Tongue (tissue), 3 donors: ENCODE measurements at places on chromosomes 12 and 14. TPM values are rescaled to one million over a fixed set of nuclear protein-coding genes. Genes with fewer than 3 reads are reported as not detected.

Gene MYO1H
- total RNA-seq, result 0.51 TPM

DNA sequence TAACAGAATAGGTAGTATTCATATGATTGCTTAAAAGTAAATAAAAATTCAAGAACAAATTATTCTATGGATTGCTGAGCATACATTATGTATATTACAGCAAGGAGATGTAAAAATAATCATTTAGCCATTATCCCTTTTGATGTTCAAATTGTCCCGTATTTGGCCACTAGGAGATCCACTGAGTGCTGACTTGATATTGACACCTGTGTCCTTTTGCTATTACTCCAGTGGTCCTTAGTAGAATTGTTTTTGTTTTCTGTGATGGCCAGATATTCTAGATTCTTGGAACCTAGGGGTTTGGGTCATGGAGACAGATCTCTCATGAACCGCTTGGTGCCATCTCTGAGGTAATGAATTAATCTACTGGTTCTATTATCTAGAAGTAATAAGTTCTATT lies 16.8 kb downstream of the ERO1A start:
- no peak for DNase-seq

DNA sequence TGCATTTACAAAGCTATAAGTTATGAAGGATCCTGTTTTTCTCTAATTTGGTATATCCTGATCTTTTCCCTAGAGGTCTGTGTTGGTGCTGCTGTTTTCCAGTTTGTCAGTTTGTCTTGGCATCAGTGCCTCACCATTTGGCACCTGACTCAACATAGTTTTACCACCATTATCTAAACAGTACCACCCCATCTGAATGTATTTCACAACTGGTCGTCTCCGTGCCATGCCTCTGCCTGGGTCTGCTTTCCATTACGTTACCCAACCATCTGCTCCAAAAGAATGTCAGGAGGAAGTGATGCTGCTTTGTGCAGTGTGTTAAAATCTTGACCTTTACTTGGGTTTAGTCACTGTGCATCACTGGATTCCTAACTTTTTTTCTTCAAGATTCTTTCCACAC lies 129.3 kb upstream of the RASSF8 start:
- peak; percentile 29 for DNase-seq

GRCh38 chr12:57474430-57474829 lies 5.2 kb downstream of the ARHGAP9 start:
- DNase-seq, result no peak

Gene TAS2R19
- 17.1 TPM for total RNA-seq

- DNase-seq, result no peak
Observed at GRCh38 chr12:9773216-9773877, 12.6 kb upstream of the CD69 start.

Gene CLEC14A
- total RNA-seq, result 42.2 TPM

DNA sequence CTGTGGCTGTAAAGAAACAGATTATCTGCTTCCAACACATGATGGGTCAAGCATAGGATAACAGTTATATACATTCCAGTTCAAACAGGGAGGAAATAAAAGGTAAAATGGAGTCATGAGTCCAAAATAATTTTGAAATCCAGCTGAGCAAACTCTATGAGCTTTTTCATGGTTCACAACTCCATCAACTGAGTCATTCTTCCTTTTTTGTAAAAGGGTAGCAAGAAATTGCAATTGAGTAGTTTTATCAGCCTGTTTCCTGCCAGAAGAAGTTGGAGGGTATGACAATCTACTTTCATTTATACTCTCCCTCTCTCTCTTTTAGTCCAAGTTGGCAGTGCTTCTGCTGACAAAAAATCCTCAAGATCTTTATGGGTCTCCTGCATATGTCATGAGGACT lies 95.6 kb downstream of the CPNE8 start:
- no peak for DNase-seq

Gene MGAT4C
- total RNA-seq, result 0.41 TPM

Gene RAD9B
- 5.3 TPM for total RNA-seq

- no peak for DNase-seq
Observed at GRCh38 chr12:106769546-106769945, 4.9 kb upstream of the RIC8B start.

- DNase-seq, result no peak
Observed at GRCh38 chr14:69441948-69442347, 42.6 kb upstream of the PLEKHD1 start.

DNA sequence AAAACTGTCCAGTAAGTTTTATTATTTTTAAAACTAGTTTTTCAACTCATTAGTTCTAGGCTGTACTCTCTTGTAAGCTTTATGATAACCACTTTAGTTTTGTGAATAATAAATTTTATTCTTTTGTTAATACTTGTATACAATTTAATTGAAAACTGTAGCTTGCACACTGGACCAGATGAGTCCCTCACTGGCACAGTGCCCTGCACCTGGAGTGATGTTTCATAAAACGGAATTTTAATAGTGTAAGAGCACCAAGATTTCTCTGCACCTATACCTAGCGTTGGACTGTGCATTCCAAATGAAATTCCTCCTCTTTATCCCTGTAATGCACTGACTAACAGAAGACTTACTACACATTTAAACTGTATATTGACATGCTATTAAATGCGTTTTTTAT lies 80.8 kb downstream of the PRIMA1 start:
- DNase-seq, result no peak

- no peak for DNase-seq
Observed at GRCh38 chr14:81285245-81285644, 64.5 kb upstream of the GTF2A1 start.

GRCh38 chr14:22296722-22297121 lies 292.3 kb downstream of the DAD1 start:
- no peak for DNase-seq

DNA sequence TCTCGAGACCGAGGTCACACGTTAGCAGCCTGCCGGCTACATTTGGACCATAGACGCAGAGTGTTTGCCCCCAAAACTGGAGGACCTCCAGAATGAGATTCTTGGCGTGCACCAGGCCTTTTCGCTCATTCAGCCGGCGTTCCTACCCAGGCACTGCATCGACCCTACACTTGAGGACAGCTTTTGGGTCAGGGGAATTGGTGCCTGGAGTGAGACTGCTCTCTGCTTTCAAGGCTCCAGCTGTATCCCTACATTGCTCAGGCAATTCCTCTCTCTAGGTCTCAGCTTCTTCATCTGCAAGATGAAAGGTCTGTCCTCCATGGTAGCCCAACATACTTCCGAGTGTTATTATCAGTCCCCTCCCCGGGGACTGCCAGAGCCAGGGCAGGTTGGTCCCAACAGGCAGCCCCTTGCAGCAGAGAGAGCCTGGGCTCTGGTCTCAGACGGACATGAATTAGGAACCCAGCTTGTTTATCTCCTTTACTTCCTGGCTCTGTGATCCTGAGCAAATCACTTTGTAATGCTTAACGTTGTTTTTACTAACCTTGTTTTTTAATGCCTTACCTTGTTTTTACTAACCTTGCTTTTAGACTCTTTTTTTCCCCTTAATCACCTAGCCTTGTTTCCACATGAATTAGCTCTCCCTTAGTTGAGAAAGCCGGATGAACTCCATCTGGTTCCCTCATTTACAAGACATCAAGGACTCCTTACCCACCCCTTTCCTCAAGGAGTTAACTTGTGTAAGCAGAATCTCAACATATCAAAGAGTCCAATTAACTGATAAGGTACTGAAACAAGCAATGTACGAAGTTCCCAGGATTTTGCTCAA lies 892 bp downstream of the TCHP start:
- DNase-seq, result no peak

Gene LRRC43
- total RNA-seq, result 0.51 TPM

- DNase-seq, result no peak
Observed at GRCh38 chr14:86124328-86124727, 594.4 kb downstream of the FLRT2 start.

- no peak for DNase-seq
Observed at GRCh38 chr12:18467620-18468245, 206.4 kb downstream of the PIK3C2G start.

GRCh38 chr14:75662966-75663365 lies 1.9 kb downstream of the TTLL5 start:
- DNase-seq, result no peak

- no peak for DNase-seq
Observed at GRCh38 chr12:31724557-31724956, 4.3 kb downstream of the AMN1 start.

Gene ARHGAP5
- total RNA-seq, result 206 TPM

DNA sequence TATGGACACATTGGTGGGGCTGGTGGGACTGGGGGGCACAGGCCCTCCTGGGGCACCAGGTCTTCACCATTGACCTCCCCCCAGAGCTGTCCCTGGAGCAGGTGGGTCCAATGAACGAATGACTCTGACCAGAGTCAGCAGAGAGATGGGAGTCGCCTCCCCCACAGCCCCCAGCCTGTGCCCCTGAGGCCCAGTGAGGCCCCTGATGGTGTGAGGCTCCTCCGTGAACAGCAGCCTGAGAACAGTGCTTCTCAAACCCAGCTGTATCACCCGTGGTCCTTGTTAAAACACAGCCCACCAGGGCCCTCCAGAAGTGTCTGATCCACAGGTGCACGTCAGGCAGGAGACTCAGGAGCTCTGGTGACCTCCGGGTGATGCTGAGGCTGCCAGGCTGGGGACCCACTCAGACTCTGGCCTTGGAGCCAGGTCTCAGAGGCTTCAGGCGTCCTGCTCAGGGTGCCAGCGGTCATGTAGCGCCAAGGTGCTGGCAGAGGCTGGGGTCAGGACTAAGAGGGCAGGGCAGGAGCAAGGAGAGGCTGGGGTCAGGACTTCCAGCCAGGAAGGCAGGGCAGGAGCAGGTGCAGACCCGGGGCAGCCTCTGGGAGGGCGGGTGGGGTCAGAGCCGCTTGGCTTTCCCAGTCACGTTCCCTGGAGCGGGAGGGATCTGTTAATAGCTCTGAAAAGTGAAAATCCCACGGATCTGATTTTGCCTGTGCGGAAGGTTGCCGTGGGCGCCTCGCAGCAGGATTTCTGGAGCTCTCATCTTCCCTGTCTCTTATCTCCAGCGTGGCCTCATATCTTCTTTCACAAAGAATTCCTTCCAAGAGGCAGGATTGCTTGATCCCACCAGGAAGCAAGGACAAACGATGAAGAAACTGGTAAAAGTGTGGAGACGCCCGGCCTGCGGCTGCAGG lies 35.0 kb downstream of the GALNT9 start:
- DNase-seq, result no peak

- peak; percentile 55 for DNase-seq
Observed at GRCh38 chr12:101490286-101490920, 15.3 kb downstream of the SPIC start.

Gene B4GALNT1
- 3.3 TPM for total RNA-seq

Gene CDCA3
- total RNA-seq, result 5.9 TPM

DNA sequence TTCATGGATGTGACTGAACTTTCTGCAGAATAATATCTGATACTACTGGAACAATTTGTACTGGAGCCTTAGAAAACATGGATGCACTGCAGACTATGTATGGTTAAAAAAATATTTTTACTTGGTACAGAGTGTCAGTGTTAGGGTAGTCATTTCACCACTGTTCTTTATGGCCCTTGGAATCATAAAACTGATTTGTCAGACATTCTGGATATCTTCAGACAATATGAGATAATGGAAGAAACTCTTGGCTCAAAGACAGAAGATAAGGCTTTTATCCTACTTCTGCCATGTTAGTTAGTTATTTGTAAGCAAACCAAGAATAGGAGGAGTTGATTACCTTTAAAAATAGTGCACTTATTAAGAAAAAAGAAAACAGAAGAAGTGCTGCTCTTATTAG lies 209.4 kb downstream of the LRIG3 start:
- no peak for DNase-seq

DNA sequence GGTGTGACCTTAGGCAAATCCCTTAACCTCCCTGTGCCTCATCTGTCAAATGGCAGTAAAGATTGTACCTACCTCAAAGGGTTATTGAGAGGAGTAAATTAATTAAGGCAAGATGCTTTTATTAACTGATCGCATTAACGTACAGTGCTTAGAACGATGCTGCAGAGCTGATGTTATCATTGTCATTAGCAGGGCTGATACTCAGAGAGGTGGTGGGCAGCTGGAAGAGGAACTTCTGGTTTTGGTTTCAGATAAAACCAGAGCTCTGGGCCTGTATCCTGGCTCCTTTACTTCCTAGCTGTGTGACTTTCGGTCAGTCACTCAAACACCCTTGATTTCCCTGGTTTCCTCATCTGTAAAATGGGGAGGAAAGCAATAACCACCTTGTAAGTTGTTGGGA lies 55.1 kb downstream of the CALM1 start:
- no peak for DNase-seq

DNA sequence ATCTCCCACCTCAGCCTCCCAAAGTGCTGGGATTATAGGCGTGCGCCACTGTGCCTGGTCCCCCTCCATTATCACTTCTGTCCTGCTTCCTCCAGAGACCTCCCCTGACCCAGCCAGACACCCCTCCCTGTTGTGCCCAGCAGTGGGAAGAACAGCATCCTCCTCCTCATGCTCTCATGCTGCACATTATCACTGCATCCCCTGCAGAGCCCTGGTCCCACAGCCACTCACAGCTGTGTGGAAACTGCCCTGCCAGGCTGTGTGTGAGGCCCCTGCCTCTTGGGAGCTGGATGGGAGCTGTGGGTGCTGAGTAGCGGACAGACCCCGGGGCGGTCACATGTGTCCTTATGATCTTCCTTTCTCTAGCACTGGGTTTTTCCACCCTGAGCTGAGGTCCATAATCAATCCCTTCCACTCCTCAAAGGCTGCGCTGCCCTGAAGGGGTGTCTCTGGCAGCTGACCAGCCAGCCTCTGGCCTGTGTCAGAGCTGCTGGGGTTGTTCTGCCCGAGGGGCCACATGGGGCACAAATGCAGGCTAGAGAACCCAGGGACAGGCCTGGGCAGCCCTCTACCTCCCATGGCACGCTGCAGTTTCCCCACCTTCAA lies 9.2 kb downstream of the HIP1R start:
- no peak for DNase-seq

Gene AQP6
- 0.10 TPM for total RNA-seq

Gene PSMD9
- total RNA-seq, result 58.2 TPM

- DNase-seq, result no peak
Observed at GRCh38 chr12:4506430-4506829, 32.3 kb upstream of the RAD51AP1 start.

Gene CLEC4E
- not detected for total RNA-seq

- DNase-seq, result peak; percentile 88
Observed at GRCh38 chr14:53571641-53572328, 384.8 kb downstream of the BMP4 start.

DNA sequence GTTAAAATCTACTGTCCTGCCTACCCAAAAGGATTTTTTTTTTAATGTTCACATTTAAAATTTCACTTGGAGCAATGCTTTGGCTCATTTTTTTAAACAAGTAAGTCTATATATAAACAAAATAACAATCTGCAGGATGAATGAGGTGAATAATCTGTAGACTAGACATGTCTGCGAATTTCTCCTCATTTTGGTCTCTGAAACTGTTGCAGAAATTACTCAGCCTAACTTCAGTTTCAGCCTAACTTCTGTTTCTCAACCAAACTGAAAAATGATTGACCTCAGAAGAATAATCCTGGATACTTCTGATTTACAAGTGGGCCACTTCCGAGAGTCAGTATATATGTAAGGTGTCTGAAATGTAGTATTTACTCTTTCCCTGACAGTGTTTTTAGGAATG lies 39.8 kb upstream of the NPAS3 start:
- no peak for DNase-seq

Gene SLC39A5
- 0.31 TPM for total RNA-seq

GRCh38 chr12:125683748-125684381 lies 618.6 kb downstream of the AACS start:
- DNase-seq, result peak; percentile 20
